ENCODE measurements at places on chromosomes 13 and 19.
A peak's percentile ranks its signal among the peaks of the same experiment; 100 is the strongest.

DNA sequence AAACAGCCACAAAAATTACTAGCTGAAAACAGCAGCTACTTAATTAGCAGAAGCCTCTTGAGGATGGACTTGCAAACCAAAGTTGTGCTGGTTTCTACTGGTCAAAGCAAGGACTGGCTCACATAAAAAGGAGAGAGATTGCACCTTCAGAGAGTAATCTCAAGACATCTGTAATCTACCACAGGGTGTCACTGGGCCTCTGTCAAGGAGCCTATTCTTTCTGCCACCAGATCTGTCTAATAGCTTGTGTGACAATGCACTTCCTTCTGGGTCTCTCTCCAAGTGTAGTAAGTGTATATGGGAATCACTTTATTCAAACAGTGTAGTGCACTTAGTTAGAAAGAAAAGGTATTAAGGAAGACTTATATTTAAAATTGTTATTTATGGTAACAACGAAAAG, 24.4 kb upstream of the ZNF561 start:
- no peak for DNase-seq

GRCh38 chr19:14371301-14371821, 9.9 kb upstream of the ADGRE5 start:
- DNase-seq: no peak

DNA sequence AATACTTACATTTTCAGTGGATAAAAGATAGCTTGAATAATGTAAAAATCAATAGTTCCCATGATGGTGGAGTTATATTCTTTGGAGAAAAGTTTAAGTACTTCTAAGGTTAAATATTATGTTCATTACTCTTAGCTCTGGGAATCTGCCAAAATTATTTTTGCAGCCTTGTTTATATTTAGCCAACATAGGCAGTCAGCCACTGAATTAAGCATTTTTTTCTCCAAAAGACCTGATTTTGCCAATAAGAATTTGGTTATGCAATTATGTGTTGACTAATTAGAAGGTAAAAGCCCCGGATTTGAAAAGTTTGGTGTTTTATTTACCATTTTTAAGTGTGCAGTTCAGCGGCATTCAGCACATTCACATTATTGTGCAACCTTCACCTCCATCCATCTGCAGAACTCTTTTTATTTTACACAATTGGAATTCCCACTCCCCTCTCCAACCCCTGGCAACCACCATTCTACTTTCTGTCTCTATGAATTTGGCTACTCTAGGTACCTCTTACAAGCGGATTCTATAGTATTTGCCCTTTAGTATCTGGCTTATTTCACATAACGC, 90.1 kb upstream of the C1QTNF9B start:
- DNase-seq: no peak

GRCh38 chr19:39200066-39200802, 3.5 kb downstream of the NCCRP1 start:
- DNase-seq: no peak

DNA sequence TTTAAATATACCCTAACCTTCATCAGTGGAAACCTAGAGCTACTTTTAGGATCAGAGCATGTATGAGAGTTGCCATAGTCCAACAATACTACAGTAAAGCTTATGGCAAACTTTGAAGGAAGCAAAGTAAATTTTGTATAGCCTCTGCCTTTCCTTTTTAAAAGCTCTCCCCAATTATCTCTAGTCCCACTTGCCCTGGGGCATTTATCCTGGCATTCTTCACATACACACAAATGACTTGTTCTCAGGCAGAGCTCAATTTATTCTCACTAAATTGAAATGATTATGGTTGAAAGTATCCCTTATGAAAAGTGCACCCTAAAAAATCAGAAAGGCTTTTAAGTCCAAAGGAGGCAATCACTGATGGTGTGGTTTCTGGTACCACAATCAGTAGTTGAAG, 94.1 kb upstream of the UFM1 start:
- no peak for DNase-seq

- DNase-seq: peak; percentile 32
Observed at GRCh38 chr19:49326165-49326704, 1.2 kb upstream of the SLC6A16 start.

DNA sequence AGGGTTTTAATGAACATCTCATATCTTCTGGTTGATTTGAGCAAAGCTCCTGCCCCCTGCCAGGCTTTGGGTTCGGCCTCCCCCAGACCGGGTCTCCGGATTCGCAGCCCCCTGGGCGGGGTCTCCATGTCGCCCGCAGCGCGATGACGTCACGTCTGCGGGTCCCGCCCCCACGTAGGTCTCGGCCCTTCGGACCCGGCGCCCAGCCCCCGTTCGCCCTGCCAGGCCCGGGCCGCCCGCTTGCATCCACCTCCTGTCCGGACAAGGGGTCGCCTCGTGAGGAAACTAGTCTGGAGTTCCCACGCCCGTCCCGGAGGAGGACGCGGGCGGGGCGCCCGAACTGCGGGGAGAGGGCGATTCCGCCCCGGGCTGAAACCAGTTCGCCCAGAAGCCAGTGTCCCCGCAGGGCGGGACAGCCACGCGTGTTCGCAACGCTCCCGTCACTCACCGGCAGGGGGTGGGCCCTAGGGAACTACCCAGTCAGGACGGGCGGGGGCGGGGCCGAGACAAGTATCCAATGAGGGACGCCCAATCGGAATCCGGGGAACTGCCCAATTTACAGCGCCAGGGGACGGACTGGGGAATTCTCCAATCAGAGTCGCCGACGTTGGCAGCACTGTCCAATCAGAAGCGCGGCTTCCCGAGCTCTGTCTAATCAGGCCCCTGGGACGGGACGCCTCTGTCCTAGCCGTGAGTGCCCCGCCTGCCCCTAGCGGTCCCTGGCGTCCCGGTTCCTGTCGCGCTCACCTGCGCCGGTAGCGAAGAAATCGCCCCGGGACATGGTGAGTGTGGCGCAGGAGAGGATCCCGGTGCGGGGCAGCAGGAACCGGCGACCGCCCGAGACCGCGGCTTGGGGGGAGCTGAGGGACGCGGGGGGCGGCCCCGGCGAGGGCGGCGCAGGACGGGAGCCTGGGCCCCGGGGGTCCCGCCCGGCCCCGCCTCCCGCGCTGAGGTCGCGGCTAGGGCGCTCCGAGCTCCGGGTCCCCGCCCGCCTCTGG, at the start of gene ZNF555:
TSS of gene ZNF555 (plus strand) at position 682 of the 998 bp plus-strand sequence. CDS start at position 780, 98 bp downstream.
- peak; percentile 99 for DNase-seq

DNA sequence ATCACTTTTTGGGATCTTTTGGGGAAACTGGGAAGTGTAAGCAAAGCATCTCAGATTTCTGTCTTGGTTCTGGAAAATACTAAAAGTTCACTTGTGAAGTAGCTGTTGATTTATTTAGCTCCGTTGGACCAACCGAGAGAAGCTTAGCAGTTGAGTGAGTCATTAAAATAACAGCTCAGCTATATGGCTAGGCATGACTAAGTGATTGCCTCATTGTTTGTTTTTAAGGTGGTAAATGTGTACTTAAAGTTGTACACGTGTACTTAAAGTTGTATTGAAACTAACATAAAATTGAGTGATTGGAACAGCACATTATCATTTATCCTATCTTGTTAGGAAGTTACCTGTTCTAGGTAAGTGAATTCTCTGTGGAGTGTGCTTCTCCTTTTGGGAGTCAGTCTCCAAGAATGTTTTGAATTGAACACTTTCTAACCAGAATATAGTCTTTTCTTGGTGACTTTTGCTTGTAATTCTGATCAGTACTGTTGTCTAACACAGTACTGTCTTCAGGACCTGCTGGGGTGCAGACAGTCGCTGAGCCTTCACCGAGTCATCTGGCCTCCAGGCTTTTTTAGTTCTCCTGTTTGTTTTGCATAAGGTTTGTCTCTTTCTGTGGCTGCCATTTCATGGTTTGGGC, 2.9 kb upstream of the DCUN1D2 start:
- DNase-seq: peak; percentile 77

GRCh38 chr19:5697890-5698634, 8.0 kb downstream of the RPL36 start:
- no peak for DNase-seq

Measured in inflammatory macrophage (primary cell).